Frontal cortex (tissue), 4 donors: ENCODE measurements at places on chromosomes 5 and 9.

GRCh38 chr5:163880302-163880701 is 374.9 kb downstream of the MAT2B start:
- DNase-seq, result no peak

- DNase-seq, result no peak
Observed at GRCh38 chr9:32384002-32384363, 460 bp upstream of the ACO1 start.

DNA sequence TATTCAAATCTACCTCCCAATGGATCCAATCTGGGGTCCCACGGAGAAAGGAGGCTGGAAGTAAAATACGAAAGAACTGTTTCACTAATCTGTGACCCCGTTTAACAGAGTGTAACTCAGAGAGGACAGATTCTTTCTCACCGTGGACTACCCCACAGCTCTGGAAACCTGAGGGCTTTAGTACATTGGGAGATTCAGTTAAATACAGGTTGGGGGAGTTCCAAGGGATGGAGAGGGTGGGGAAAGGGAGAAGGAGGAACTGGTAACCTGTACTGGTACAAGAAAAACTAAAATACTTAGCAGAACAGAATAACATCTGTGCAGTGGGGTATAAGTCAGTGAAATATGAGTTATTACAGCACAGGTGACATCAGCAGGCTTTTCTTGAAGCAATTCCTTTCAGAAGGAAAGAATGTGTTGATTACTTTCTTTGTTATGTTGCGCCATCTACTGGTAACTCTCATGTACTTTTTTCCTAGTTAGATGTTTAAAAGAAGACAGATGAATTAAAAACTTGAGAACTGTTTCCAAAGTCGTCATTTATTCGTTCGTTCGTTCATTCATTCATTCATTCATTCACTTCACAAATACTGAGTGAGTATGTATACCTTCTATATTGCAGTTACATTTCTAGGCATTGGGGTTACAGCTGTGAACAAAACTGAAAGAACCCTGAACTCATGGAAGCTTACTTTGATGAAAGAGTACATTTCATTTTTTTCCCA is 30.0 kb upstream of the STOM start:
- peak; percentile 24 for DNase-seq

DNA sequence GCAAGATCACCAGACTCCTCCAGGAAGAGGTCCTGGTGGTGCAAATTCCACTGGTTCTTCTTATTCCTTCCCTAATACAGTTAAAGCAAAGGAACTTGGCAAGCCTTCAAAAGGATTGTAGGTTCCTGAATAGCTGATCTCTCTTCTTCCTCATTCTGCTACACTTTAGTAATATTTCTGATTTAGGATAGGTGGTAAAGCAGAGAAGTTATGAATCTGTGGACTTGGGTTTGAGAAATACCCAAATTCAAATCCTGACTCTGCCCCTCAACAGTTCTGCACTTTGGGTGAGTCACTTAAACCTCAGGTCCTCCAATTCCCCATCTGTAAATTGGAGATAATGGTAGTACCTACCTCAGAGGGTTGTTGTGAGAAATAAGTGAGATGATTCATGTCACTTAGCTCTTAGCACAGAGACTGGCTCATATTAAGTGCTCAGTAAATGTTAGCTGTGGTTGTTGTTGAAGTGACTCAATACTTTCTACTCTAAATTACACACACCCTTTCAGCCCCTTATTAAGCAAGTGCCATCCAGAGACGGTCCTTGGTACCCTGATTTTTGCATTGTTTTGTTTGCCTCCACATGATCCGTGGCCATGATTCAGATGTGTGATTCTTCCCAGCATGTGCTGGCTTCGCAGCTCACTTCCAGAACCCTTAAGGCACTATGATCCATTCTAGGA is 5.2 kb downstream of the SH3RF2 start:
- no peak for DNase-seq

- DNase-seq, result no peak
Observed at GRCh38 chr9:134491856-134492255, 149.7 kb upstream of the COL5A1 start.

DNA sequence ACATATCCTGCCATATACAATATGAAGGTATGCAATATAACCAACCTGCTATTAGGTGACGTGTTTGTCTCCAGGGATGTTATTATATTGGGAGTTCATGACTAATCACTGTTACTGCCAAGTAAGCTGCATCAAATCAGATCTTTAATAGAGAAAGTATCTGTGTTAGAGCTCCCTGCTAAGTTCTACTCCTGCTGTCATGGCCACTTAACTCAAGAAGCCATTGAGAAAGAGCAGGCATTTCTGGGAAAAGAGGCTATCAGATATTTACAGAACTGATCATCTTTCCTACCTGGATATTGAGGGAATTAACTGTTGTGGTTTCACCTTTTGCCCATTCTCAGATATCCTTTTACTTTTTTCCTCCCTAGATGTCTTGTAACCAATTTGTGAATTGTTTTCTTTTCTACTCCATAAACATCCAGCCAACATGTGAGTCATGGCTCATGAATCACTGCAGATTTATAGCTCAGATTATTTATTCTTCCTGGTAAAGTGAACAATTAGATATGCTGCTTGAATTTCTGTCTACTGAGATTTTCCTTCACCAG is 634.8 kb upstream of the FAM174A start:
- DNase-seq, result no peak

GRCh38 chr5:1479581-1480188 is 34.4 kb upstream of the SLC6A3 start:
- peak; percentile 72 for DNase-seq

DNA sequence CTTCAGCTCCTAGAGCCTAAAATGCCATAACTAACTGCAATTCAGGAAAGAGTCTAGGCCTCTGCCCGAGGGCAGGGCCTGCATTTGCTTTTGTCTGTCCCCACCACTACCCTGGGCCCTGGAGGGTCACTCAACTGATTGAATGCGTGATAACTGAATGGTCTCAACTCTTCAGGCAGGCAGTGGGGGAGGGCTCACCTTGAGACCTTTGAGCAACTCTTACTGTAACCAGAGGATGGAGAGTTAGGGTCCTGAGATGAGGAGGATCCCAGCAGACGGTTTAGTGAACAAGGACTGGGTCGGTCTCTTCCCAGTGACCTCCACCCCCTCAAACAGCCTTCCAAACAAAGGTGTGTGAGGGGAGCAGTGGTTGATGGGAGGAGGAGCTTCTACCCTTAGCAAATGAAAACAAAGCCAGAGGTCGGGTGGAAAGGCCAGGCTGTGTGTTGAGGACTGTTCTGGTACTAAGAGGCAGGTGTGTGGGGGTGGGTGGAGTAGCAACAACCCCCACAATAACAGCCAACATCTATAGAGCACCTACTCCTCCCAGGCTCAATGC is 59.4 kb downstream of the CXXC5 start:
- DNase-seq, result no peak

GRCh38 chr9:19995619-19996018 is 206.8 kb upstream of the SLC24A2 start:
- DNase-seq, result no peak

- no peak for DNase-seq
Observed at GRCh38 chr5:120690621-120691407, 226.7 kb downstream of the PRR16 start.

DNA sequence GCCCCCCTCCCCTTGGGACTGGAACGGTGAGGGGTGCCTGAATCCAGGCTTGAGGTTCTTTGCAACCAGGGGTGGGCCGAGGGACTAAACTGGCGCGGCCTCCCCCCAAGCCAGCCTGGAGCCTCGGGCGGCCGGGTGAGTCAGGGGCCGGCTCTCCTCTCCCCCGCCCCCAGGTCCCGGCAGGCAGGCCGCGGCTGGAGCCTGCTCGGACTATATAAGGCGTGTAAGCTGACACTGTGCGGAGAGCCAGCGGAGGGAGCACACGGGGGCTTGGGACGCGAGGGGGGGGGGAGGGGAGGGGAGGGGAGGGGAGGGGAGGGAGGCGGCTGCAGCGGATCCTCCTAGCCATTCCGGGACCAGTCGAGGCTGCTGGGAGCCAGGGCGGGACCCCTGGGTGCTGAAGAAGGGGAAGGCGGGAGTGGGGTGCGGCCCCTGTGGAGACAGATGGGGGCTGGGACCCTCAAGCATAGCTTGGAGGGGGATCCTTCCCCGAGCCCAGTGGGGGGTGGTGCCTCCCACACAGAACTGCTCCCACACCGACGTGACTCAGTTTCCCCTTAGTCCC is 595 bp downstream of the PDLIM7 start:
- DNase-seq, result peak; percentile 70

- DNase-seq, result no peak
Observed at GRCh38 chr5:161403996-161404395, 142.5 kb downstream of the GABRB2 start.

- DNase-seq, result no peak
Observed at GRCh38 chr5:128331261-128331660, 206.8 kb downstream of the FBN2 start.

DNA sequence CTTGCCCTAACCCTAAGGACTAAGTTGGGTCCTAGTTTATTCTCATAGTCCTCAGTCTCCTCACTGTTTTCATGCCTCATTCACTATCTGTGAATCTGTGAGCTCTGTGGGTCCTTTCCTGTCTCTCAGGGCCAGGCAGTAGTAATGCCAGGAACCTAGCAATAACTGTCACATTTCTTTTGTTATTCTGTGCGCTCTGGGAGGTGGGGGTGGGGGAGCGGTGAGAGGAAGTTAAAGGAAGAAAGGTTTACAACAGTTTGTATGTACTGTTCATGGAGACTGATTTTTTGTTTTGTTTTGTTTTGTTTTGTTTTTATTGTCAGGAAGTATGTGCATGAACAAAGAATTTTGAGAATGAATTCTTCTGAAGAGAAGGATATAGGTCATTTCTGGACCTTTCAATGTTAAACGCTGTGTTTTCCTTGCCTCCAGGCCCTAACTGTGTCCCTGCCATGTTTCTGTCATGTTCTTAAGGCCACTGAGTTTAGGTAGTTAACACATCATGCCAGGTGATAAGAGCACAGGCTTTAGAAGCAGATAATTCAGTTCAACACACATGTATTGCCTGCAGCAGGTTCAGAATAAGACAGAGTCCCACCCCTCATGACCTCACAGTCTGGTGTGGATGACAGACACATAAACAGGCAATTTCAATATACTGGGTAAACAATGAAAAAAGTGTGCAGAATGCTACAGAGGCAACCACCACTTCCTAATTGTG is 13.3 kb upstream of the FEM1C start:
- DNase-seq, result no peak

- DNase-seq, result no peak
Observed at GRCh38 chr5:180140079-180140554, 68.6 kb upstream of the RNF130 start.

- DNase-seq, result no peak
Observed at GRCh38 chr9:12922224-12922866, 147.5 kb downstream of the LURAP1L start.

DNA sequence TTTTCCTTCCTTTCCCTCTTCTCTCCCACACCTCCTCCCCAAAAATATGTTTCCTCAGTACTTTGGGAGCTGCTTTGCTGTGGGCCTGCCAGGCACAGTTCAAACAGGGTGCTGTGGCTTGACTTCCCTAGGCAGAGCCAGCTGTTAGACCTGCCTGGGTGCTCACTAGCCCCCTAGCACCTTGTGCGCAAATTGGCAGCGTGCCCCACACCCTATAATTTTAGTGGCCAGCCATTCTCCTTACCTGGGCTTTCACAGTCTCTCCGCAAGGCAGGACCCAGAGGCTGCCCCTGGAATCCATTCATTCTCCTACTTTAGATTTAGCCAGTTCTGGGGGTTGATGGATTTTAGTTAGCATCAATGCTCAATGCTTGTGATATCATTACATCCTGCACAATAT is 72.3 kb downstream of the ANGPTL2 start:
- no peak for DNase-seq

DNA sequence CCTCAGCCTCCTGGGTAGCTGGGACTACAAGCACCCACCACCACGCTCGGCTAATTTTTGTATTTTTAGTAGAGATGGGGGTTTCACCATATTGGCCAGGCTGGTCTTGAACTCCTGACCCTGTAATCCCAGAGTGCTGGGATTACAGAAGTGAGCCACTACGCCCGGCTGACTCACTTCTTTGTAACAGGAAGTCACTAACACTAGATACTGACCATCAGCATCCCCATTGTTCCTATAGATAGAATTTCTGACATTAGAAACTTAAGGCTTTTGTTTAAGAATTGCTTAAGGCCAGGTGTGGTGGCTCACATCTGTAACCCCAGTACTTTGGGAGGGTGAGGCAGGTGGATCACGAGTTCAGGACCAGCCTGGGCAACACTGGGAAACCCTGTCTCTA is 42.2 kb downstream of the LEAP2 start:
- DNase-seq, result no peak

DNA sequence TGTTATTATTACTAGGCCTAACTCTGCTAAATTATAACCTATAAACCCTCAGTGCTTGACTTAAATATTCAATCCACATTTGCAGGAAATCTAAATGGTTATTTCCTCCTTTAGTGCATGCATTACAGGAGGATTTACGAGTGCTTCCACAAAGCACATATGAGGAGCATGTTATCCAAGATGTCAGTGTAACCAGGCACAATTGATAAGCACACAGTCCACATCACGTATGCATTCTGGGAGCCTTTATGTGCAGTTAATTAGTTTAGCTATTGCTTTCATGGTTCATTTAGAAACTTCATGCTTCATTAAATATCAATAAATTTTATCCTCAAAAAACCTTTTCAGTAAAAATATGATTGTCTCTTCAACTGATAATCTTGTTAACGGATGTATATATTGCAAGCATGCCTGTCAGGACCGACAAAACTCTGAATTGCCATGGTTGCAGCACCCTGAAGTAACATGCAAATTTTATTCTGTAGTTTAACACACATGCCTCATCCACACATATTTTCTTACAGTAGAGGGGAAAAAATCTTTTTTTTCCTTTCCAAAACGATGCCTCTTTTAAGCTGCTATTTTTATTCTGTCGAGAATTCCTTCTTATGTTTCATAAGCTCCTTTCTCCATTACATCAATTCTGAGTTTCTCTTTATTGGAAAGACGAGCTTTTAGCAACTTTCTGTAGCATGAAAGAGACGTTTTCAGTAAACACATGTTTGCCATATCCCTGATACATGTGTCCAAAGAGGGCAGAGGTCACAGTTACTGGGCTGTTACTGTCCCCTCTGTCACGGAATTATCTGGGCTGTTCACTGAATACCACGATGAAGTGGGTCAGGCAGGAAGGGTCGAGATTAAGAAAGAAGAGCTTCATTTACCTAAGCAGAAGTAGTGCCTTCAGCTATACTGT is 142.0 kb downstream of the GLIS3 start:
- DNase-seq, result no peak

DNA sequence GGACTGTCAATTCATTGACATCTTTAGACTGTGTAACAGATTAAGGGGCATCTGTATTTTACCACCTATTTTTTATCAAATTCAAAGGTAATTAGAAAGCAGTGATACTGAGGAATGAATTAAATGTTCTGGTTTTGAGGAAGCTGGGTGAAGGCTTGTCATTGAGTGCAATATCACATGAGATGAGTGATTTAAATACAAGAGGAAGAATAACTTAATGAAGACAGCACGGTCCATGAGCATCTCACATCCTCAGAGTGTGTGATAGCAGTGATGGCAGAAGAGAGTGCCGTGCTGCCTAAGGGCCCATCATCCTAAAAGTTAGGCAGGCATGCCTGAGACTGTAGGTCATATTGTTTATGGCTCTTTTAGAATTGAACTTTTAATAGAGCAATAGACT is 263.3 kb downstream of the MAST4 start:
- DNase-seq, result no peak

- DNase-seq, result no peak
Observed at GRCh38 chr5:146427619-146427997, 19.5 kb upstream of the TCERG1 start.

GRCh38 chr9:752681-753200 is 88.8 kb upstream of the DMRT1 start:
- DNase-seq, result no peak
